ENCODE measurements at places on chromosomes 6 and 20.

- peaks cover 1% of the 10 kb centered on the region for H3K27me3 ChIP-seq
- no peak overlapping the region for H3K4me3 ChIP-seq
- H3K27ac ChIP-seq = no peak overlapping the region
Observed at GRCh38 chr6:71171497-71172070, 117.0 kb upstream of the OGFRL1 start.

GRCh38 chr6:29506446-29507067 lies 18.8 kb upstream of the MAS1L start:
- no peak overlapping the region for H3K4me3 ChIP-seq
- no peak overlapping the region for H3K27ac ChIP-seq
- peaks cover 16% of the 10 kb centered on the region for H3K27me3 ChIP-seq
- DNase-seq = no peak

DNA sequence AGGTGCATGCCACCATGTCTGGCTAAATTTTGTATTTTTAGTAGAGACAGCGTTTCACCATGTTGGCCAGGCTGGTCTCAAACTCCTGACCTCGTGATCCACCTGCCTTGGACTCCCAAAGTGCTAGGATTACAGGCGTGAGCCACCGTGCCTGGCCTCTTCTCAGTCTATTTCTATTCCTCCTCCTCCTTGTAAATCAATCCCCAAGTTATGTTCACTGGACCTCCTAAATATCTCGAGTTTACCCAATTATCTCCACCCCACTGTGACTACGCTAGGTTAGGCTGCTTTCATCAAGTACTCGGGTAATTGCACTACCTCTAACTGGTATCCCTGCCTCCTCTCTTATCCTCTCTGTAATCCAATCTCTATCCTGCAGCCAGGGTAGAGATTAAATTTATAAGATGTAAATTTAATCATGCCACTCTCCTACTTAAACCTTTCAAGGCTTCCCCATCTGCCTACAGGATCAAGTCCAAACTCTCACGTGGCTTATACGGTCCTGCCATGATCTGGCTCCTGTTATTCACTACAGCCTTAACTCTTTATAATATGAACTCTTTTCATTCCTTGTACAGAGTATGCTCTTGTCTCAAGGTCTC lies 837 bp upstream of the MAD2L1BP start:
- no peak for DNase-seq
- H3K27ac ChIP-seq = no peak overlapping the region
- peak overlapping the region; percentile 92 for H3K4me3 ChIP-seq
- peaks cover 27% of the 10 kb centered on the region for H3K36me3 ChIP-seq
- no peaks in the 10 kb centered on the region for H3K27me3 ChIP-seq

DNA sequence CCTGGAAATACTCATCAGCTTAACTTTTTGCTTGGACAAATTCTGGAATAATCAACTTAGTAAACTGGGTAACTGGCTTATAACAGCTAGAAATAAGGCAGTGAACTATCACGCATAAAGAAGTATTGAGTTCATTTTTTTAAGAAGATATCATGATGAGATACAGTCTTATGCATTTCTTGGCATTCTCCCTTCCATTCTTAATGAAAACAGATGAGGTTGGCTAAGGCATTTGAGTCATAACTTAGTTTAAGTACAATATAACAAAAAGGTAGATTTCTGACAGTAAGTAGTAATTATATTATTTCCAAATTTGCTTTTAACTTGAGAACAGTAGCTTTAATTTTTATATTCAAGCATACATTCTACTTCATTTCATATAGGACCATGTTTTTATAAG lies 56.1 kb downstream of the SAMD5 start:
- H3K27me3 ChIP-seq = no peaks in the 10 kb centered on the region
- H3K4me1 ChIP-seq = no peaks in the 10 kb centered on the region

DNA sequence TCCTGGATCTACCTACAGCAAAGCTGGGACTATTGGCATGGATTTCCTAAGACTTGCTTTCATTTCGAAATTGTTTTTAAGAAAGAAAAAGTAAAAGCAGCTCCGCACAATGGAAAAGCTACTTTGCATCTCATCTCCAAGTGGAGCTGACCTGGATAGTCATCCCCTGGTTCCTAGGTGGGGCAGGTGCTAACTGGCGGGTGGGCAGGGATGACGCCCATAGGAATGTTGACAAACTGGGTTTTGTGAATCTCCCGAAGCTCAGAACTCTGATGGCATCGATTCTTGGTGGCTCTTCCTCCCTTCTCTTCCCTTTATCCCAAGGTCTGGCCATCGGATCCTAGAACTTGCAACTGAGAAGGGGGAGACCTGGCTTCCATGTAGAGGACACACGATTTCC lies 12.4 kb upstream of the EZR start:
- peaks cover 5% of the 10 kb centered on the region for H3K27me3 ChIP-seq
- peaks cover 1% of the 10 kb centered on the region for H3K4me1 ChIP-seq
- no peak overlapping the region for H3K4me3 ChIP-seq
- no peak for DNase-seq
- H3K27ac ChIP-seq = no peak overlapping the region

DNA sequence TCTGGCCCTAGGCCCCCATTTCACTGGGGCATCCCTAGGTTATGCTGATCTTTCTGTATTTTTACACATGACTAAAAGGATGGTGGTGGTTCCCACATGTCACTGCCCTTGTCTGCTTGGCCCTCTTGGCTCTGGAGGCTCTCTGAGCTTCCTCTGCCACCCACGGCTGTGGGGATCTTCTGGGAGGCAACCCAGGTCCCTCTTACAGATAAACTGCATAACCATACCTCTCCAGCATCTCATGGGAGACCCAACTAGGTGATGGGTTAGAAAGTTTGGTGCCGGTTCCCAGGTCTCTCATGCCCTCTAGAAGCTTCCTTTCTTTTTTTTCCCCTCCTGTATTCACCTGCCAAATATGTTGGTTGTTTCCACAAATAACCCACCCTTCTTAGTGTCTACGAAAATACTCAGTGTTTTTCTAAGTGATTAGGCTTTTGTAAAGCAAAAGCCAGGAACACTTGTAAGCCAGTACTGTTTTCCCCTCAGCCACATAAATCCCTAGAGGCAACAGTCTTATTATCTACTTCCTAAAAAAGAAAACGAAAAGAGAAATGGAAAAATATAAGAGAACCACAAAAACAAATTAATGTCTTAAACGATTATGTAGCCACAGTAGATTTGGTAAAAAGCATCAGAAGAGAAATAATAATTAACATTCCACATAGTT lies 71.7 kb upstream of the SMLR1 start:
- H3K4me1 ChIP-seq = peaks cover 2% of the 10 kb centered on the region
- no peak for DNase-seq
- no peaks in the 10 kb centered on the region for H3K36me3 ChIP-seq
- H3K4me3 ChIP-seq = no peak overlapping the region
- no peak overlapping the region for H3K27ac ChIP-seq
- H3K27me3 ChIP-seq = peaks cover 3% of the 10 kb centered on the region

GRCh38 chr6:102813489-102814275 lies 1420.2 kb downstream of the GRIK2 start:
- H3K4me1 ChIP-seq = no peaks in the 10 kb centered on the region
- no peak overlapping the region for H3K27ac ChIP-seq
- no peaks in the 10 kb centered on the region for H3K36me3 ChIP-seq
- no peaks in the 10 kb centered on the region for H3K27me3 ChIP-seq
- no peak for DNase-seq
- H3K4me3 ChIP-seq = no peak overlapping the region

- no peak overlapping the region for H3K27ac ChIP-seq
- H3K27me3 ChIP-seq = no peaks in the 10 kb centered on the region
- peaks cover 14% of the 10 kb centered on the region for H3K36me3 ChIP-seq
- no peak overlapping the region for H3K4me3 ChIP-seq
Observed at GRCh38 chr6:157029980-157030690, 253.0 kb downstream of the ARID1B start.

DNA sequence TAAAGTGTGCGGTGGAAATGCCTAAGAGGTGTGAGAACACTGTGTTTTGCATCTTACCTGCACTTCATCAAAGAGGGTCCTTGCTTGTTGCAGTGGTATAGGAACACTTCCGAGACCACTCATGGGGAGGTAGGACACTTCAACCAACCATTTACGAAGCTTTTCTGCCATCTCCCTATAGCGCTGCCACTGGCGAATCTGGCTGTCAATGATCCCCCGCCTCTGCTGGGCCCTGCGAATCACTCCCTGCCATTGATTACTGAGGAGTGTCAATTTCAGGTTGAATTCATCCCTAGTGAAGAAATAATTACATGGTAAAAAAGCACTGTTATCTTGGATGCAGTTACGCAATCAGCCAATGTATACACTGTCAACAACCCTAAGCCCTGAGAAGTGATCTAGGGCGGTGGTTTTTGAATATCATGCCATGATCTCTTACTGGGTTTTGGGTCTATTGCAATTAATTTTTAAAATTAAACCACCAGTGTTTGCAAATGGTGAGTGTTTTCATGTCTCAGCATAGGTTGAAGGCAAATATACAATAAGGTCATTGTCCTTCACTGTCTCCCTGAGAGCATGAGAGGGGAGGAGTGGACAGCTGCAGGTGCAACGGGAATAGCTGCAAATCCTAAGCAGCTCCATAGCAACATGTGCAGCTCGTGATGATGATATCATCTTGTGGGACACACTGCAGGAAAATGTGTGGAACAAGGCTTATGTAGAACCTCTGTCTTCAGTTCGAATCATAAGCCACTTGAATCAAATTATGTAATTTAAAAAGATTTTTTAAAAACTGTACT lies 400.6 kb downstream of the ESR1 start:
- H3K4me3 ChIP-seq = no peak overlapping the region
- no peaks in the 10 kb centered on the region for H3K27me3 ChIP-seq
- no peak overlapping the region for H3K27ac ChIP-seq
- peaks cover 27% of the 10 kb centered on the region for H3K36me3 ChIP-seq

DNA sequence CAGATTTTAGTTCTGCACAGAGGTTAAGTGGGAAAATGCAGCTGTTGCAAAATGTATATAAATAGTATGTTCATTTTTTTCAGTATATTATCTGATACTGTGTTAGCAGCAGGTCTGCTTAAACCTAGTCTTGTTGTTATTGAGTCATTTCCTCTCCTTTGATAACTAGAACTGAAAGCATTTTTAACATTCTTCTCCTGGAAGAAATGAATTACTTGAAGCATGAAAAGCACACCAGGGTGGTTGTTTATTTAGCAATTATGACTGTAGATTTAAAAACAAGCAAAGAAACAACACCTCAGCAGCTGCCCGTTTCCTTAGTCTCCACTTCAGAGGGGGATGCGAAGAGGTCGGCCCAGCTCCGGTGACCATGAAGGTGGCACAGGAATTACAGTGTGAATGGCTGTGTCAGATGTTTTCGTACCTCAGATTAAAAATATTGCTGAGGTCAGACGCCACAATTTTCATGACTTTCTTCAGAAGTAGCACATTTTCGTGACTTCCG lies 53.5 kb downstream of the GOPC start:
- peaks cover 6% of the 10 kb centered on the region for H3K27me3 ChIP-seq
- H3K4me3 ChIP-seq = peak overlapping the region; percentile 68
- peaks cover 41% of the 10 kb centered on the region for H3K4me1 ChIP-seq
- H3K27ac ChIP-seq = peak overlapping the region; percentile 73
- peak; percentile 18 for DNase-seq

- no peak for DNase-seq
- H3K4me1 ChIP-seq = no peaks in the 10 kb centered on the region
- no peak overlapping the region for H3K4me3 ChIP-seq
Observed at GRCh38 chr6:41463062-41463930, 82.9 kb upstream of the FOXP4 start.

- H3K27me3 ChIP-seq = peaks cover 77% of the 10 kb centered on the region
- H3K36me3 ChIP-seq = no peaks in the 10 kb centered on the region
- peaks cover 17% of the 10 kb centered on the region for H3K4me1 ChIP-seq
- DNase-seq = no peak
Observed at GRCh38 chr20:58843128-58843556, 7.6 kb downstream of the GNAS-AS1 start.

- H3K36me3 ChIP-seq = peaks cover 64% of the 10 kb centered on the region
- H3K4me3 ChIP-seq = no peak overlapping the region
- no peaks in the 10 kb centered on the region for H3K27me3 ChIP-seq
- no peak for DNase-seq
- H3K4me1 ChIP-seq = peaks cover 10% of the 10 kb centered on the region
Observed at GRCh38 chr6:7215131-7215530, 97.9 kb downstream of the SSR1 start.

DNA sequence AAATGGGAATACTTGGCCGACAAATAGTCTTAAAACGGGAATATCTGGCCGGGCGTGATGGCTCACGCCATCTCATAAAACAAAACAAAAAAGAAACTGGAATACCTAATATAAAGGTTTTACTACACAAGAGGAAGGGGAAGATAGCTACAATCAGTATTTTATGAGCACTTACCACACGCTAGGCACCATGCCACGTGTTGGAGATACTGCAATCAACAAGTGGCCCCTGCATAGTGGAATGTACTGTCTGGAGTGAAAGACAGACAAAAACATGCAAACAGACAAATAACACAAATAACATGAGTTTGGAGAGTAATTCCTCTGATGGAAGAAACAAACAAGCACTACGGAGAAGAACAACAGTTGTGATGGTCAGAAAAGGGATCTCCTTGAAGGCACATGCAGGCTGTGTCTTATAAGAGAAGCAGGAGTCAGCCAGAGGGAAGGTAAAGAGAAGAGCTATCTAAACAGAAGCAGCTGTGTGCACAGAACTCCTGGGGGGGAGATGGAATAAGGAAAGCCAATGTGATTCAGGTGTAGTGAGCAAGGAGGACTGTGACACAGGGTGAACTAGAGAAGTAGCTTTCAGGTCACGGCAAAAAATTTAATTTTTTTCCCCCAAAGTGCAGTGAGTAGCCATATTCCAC lies 39.1 kb upstream of the AKIRIN2 start:
- no peaks in the 10 kb centered on the region for H3K27me3 ChIP-seq
- no peak overlapping the region for H3K4me3 ChIP-seq
- H3K36me3 ChIP-seq = no peaks in the 10 kb centered on the region
- H3K4me1 ChIP-seq = peaks cover 33% of the 10 kb centered on the region
- H3K27ac ChIP-seq = no peak overlapping the region

GRCh38 chr20:2227861-2228260 lies 67.9 kb upstream of the TGM3 start:
- no peaks in the 10 kb centered on the region for H3K4me1 ChIP-seq
- no peak for DNase-seq
- H3K27me3 ChIP-seq = peaks cover 3% of the 10 kb centered on the region
- no peaks in the 10 kb centered on the region for H3K36me3 ChIP-seq
- no peak overlapping the region for H3K27ac ChIP-seq

GRCh38 chr6:141077355-141078333 lies 1055.1 kb upstream of the GJE1 start:
- no peaks in the 10 kb centered on the region for H3K36me3 ChIP-seq
- H3K4me3 ChIP-seq = no peak overlapping the region
- DNase-seq = no peak
- no peaks in the 10 kb centered on the region for H3K4me1 ChIP-seq
- H3K27me3 ChIP-seq = no peaks in the 10 kb centered on the region

DNA sequence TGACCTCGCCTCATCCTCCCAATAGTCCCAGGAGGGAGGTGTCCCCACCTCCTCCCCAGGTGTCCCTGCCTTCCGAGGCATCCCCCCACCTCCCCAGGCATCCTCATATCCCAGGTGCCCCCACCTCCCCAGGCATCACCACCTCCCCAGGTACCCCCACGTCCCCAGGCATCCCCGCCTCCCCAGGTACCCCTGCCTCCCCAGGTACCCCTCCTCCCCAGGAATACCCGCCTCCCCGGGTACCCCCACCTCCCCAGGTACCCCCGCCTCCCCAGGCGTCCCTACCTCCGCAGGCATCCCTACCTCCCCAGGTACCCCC lies 198.9 kb downstream of the SYNDIG1 start:
- no peaks in the 10 kb centered on the region for H3K36me3 ChIP-seq
- H3K27ac ChIP-seq = no peak overlapping the region
- no peak for DNase-seq
- no peak overlapping the region for H3K4me3 ChIP-seq
- H3K27me3 ChIP-seq = no peaks in the 10 kb centered on the region

All from activated T-helper 2 cell treated with anti-CD3 and anti-CD28 coated beads, Interferon-gamma antibody, Interleukin-2, Interleukin-4, amounts not matched to agents 10 μg/mL and 5 μg/mL and 100 μg/mL, durations not matched to agents 14 hours and 24 hours and 36 hours (primary cell).